Activated naive CD4-positive, alpha-beta T cell treated with anti-CD3 and anti-CD28 coated beads, Interleukin-2, amount 10 ng/mL, durations not matched to agents 5 hours and 36 hours (primary cell): ENCODE measurements at places on chromosomes 16 and 17. TPM values are rescaled to one million over a fixed set of nuclear protein-coding genes. Genes with fewer than 3 reads are reported as not detected.

SLC5A11 gene
- not detected for total RNA-seq

ZG16B gene
- total RNA-seq = 1.4 TPM

C17orf58 gene
- total RNA-seq = 3.4 TPM

MYH1 gene
- total RNA-seq = not detected

GID4 gene
- 9.7 TPM for total RNA-seq

HOXB8 gene
- not detected for total RNA-seq

MED13 gene
- 44.6 TPM for total RNA-seq

P2RX1 gene
- 0.19 TPM for total RNA-seq

YBX2 gene
- total RNA-seq = 0.55 TPM

TBC1D3D gene
- total RNA-seq = 0.63 TPM

FBXO39 gene
- 0.65 TPM for total RNA-seq

PPY gene
- not detected for total RNA-seq

PRKCB gene
- total RNA-seq = 78.3 TPM

HEATR9 gene
- 0.22 TPM for total RNA-seq

SDK2 gene
- total RNA-seq = 20.9 TPM

TUBD1 gene
- 10.3 TPM for total RNA-seq

NATD1 gene
- total RNA-seq = 7.5 TPM

MBTD1 gene
- 14.9 TPM for total RNA-seq

GPR139 gene
- not detected for total RNA-seq

ASGR1 gene
- 0.63 TPM for total RNA-seq

GALR2 gene
- 0.15 TPM for total RNA-seq

SBK1 gene
- 9.3 TPM for total RNA-seq

ALDH3A2 gene
- 22.6 TPM for total RNA-seq

NEK8 gene
- total RNA-seq = 7.1 TPM

C16orf54 gene
- total RNA-seq = 114 TPM

CDK5R1 gene
- 7.4 TPM for total RNA-seq

SPATA33 gene
- 9.8 TPM for total RNA-seq

SLC35G6 gene
- total RNA-seq = not detected

HNF1B gene
- total RNA-seq = not detected

BAIAP3 gene
- 1.4 TPM for total RNA-seq

KCNJ12 gene
- total RNA-seq = 0.05 TPM

PRSS21 gene
- 1.7 TPM for total RNA-seq

MT1G gene
- total RNA-seq = 3.2 TPM

ABI3 gene
- total RNA-seq = 34.8 TPM

HID1 gene
- total RNA-seq = 0.79 TPM

SULT1A2 gene
- 0.38 TPM for total RNA-seq

SLC2A4 gene
- not detected for total RNA-seq

CD300E gene
- not detected for total RNA-seq

LDHD gene
- 0.33 TPM for total RNA-seq

TSPOAP1 gene
- total RNA-seq = 42.0 TPM

RNF135 gene
- 6.9 TPM for total RNA-seq

ZSCAN10 gene
- total RNA-seq = 0.28 TPM

RPS6KB1 gene
- total RNA-seq = 44.4 TPM

MAF gene
- 41.9 TPM for total RNA-seq

SLC47A1 gene
- total RNA-seq = not detected

DCAKD gene
- total RNA-seq = 28.7 TPM

CCDC40 gene
- not detected for total RNA-seq

CCL7 gene
- total RNA-seq = not detected

CCL13 gene
- total RNA-seq = not detected

CES3 gene
- 4.8 TPM for total RNA-seq

KRT14 gene
- not detected for total RNA-seq

OTOA gene
- not detected for total RNA-seq

CMTM2 gene
- total RNA-seq = 0.36 TPM

CPHXL2 gene
- not detected for total RNA-seq
